Kidney (tissue), 22 donors: ENCODE measurements at places on chromosomes 13 and 19. TPM values are rescaled to one million over a fixed set of nuclear protein-coding genes. Genes with fewer than 3 reads are reported as not detected.

Gene FBXO17
- polyA plus RNA-seq: 44.3 TPM

Gene CEACAM20
- not detected for polyA plus RNA-seq

Gene KLHL1
- polyA plus RNA-seq: 0.13 TPM

DNA sequence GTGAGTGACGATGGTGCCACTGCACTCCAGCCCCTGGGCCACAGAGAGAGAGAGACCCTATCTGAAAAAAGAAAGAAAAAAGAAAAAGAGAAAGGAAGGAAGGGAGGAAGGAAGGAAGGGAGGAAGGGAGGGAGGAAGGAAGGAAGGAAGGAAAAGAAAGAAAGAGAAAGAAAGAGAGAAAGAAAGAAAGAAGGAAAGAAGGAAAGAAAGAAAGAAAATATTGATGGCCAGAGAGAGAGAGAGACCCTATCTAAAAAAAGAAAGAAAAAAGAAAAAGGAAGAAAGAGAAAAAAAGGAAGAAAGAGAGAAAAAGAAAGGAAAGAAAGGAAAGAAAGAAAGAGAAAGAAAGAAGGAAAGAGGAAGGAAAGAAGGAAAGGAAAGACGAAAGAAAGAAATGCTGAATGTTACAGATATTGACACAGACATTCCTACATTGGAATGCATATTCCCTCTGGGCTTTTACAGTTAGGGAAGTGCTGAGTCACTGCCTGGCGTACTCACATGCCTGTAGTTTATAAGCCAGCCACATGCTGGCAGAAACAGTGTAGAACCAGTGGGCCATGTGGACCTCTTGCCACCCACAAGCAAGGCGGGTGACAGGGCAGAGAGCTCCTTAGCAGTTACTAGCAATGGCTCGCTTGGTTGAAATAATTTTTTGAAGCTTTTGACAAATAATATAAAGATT is 34.6 kb upstream of the SLC46A3 start:
- no peak for DNase-seq
- no peaks in the 10 kb centered on the region for H3K36me3 ChIP-seq
- H3K27ac ChIP-seq: no peak overlapping the region
- no peaks in the 10 kb centered on the region for H3K27me3 ChIP-seq
- no peak overlapping the region for H3K4me3 ChIP-seq

- H3K36me3 ChIP-seq: no peaks in the 10 kb centered on the region
- no peaks in the 10 kb centered on the region for H3K4me1 ChIP-seq
- no peak overlapping the region for H3K27ac ChIP-seq
- no peaks in the 10 kb centered on the region for H3K27me3 ChIP-seq
- DNase-seq: no peak
- H3K4me3 ChIP-seq: no peak overlapping the region
Observed at GRCh38 chr19:51256155-51256625, 5.3 kb downstream of the SIGLECL1 start.

DNA sequence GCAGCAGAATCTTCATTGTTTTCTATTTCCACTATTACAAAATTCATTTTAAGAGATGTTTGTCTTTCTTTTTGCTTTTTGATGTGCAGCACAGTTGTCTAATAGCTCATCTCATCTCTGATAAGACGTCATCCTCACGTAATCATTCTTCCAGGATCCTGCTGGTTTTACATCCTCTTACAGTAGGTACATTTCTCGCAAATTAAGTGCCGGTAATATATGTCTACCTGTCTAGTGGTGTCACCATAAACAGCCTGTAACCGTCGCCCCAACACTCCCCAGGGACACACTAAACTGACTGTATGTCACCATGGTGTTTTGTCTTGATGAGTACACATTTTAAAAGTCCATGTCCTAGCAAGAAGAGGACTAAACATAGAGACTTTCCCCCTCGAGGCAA is 94.5 kb upstream of the VSTM2B start:
- H3K27me3 ChIP-seq: no peaks in the 10 kb centered on the region
- no peak overlapping the region for H3K27ac ChIP-seq
- H3K36me3 ChIP-seq: no peaks in the 10 kb centered on the region
- no peak for DNase-seq

GRCh38 chr19:1446713-1447481 is 3.0 kb upstream of the APC2 start:
- no peaks in the 10 kb centered on the region for H3K36me3 ChIP-seq
- H3K4me3 ChIP-seq: no peak overlapping the region
- peaks cover 6% of the 10 kb centered on the region for H3K4me1 ChIP-seq
- peaks cover 18% of the 10 kb centered on the region for H3K27me3 ChIP-seq
- peak; percentile 77 for DNase-seq
- H3K27ac ChIP-seq: no peak overlapping the region
